Activated CD8-positive, alpha-beta memory T cell treated with anti-CD3 and anti-CD28 coated beads, Interleukin-2, amount 50 U/mL, for 48 hours (primary cell): ENCODE measurements at places on chromosomes 5 and 9.

GRCh38 chr9:15697446-15697851 lies 144.6 kb downstream of the CCDC171 start:
- no peak for DNase-seq

- no peak for DNase-seq
Measured at GRCh38 chr5:180034564-180034963, 37.0 kb downstream of the RNF130 start.

- no peak for DNase-seq
Measured at GRCh38 chr9:9631284-9631683, 981.5 kb downstream of the PTPRD start.

- DNase-seq, result no peak
Measured at GRCh38 chr5:6274846-6275543, 103.4 kb downstream of the MED10 start.

GRCh38 chr5:27216367-27216950 lies 178.1 kb upstream of the CDH9 start:
- no peak for DNase-seq

DNA sequence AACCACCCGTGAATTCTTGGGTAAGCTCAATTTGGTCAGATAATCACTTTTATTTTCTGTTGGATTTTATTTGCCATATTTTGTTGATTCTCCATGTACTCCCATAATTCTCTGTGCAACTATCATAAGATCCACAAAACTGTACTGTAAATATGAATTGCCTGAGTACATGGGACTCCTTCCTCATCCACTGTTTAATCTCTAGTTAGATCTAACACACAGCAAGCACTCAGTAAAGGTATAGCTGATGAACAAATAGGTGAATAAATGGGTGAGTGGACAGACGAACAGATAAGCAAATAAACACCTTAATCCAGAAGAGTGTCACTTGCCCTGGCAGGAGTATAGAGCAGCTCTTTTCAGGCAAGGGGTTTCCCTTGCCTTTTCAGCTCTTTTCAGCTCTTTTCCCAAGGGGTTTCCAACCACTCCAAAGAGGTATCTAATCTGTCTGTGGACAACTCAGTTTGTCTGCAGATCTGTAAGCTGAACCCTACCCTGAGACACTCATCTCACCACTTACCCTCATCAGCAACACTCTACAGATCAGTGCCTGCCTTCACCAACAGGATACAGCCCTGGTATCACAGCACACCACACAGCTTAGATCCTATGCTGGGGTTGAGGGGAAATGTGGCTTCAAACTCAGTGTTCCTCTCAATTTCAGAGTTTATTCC lies 51.2 kb downstream of the SIL1 start:
- no peak for DNase-seq

DNA sequence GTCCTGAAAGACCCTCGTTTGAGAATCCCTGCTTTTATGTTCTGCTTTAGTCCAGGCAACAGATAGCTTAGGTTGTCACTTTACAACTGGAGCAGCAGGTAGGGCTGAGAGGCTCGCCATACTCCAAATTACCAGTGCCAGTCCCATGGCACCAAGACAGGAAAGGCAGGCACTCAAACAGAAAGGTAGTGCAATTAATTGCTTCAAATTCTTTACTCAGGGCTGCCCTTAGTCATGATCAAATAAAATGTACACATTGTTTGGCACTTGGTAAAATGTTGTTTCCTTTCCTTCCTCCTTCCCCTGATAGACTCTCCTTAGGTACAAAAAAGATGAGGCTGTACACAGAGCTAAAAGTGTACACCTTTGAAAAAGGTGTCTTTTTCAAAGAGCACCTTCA lies 115.8 kb upstream of the CCDC152 start:
- no peak for DNase-seq

- no peak for DNase-seq
Measured at GRCh38 chr5:110324876-110325275, 401.6 kb downstream of the TMEM232 start.

GRCh38 chr5:156197042-156197635 lies 129.8 kb upstream of the SGCD start:
- no peak for DNase-seq

- no peak for DNase-seq
Measured at GRCh38 chr5:37424441-37424840, 45.3 kb downstream of the WDR70 start.

DNA sequence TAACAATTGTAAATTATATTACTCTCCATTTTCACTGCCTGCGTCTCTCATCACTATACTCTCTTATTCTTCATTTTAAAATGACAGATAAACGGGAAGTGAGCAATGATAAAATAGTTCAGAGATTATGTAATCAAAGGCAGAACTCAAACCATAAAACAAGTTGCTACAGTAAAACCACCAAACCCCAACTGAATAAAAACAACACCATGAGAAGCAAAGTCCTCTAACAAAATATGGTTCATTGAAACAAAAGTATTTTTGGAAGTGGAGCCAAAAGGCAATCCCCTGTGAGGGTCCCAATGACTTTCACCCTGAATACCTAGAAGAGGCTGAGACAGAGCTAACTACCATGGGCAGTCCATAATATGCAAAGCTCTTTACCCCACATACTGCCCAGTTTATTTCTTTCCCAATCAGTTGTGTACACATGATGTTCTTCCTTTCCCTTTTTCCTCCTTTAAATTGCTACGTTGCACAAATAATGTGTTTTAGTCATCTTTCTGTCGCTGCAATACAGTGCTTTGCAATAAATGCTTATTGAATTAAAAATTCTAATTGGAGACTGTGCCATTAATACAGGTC lies 64.0 kb upstream of the PTGER4 start:
- no peak for DNase-seq

DNA sequence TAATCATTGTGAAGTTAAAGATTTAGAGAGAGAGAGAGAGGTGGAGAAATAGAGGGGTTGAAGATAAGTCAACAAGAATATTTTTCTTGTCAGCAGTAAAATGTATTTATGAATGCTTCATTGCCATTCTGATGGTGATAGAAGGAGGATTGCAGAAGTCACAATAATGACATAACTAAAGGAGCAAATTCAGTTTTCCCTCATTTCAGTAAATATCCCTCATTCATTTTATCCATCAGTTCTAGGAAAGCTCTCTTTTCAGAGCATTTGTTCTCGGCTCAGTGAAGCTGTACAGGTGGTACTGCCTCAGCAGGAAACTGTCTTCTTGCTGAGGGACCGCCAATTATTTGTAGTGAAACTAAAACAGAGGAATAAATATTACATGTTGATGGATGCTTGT lies 681.4 kb downstream of the CETN3 start:
- no peak for DNase-seq

DNA sequence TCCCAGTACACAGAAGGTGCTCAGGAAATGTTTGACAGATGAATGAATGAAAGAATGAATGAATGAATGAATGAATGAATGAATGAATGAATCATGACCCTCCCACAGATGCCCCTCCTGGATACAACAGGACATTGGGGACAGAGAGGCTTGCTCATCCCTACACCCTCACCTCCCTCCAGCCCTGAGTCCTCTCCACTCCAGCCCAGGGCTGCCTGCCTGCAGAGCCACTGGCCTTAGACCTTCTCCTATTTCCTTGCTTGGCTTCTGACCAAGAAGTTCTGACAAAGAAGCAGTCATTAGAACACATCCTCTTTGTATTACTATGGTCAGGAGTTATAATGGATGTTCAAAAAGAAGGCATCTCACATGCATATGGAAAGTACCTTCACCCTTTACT lies 240.7 kb upstream of the DAPK1 start:
- no peak for DNase-seq

DNA sequence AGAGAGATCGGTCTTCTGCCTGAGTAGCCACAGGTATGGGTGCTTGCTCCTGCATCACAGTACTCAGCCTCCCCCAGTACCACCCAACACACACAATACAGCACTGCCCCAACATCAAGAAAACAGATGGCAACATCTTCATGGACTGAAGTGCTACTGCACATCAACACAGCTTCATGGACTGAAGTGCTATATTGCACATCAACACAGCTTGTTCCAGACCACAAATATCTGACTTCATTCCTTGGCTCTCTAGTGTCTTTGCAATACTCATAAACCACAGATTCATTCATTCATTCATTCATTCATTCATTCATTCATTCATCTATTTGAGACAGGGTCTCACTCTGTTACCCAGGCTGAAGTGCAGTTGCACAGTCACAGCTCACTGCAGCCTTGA lies 31.1 kb upstream of the PCA3 start:
- DNase-seq, result no peak

DNA sequence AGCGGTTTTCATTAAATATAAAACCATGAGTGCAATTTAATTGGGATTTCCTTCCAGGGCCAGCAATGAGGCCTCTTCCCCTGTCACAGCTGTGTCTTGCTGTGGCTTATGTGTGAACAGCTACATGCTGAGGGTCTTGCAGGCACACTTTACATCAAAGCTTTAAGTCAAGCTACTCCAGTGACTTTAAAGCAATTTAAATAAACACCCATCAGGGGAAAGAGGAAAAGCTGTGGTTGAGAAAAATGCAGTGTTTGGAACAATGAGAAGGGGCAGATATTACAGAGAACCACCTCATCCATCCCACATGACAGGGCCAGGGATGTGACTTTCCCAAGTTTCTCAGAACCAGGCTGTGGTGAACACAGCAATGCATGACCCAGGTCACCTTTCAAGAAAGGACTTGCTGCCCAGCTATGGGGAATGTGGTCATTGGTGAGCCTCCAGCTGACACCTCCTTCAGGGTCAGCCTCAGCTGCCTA lies 115.9 kb upstream of the LPAR1 start:
- no peak for DNase-seq

DNA sequence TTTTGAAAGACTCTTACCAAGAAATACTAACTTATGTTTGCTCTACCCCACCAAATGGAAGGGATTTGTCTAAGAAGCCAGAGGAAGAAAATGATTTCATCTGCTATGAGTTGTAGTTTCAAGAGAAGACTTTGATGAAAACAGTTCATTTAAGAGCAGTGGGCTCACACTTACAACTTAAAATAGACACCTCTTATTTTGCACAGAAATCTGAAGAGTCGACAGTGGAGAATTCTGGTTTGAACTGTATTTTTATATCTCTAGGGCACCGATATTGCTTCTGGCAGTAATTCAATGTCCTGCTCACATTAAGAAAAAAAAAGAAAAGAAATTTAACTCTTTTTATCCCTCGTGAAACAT lies 1.9 kb upstream of the DAB2 start:
- DNase-seq, result no peak

DNA sequence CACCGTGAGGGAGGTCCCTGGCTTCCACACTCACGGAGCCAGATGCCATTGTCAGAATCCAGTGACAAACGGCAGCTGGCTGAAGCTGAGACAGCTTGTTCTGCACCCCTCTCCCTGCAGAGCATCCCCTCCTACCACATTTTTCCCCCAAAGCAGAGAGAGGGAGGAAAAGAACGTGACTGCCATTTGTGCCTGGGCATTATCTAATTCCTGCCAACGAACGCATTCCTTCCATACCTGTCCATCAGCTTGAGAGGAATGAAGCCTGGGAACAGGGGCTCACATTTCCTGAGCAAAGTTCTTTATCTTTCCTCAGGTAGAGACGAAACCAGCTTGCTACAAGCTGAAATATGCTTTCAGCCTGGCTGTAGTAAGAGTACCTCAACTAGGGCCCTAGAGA lies 175.4 kb downstream of the SLIT3 start:
- DNase-seq, result no peak

DNA sequence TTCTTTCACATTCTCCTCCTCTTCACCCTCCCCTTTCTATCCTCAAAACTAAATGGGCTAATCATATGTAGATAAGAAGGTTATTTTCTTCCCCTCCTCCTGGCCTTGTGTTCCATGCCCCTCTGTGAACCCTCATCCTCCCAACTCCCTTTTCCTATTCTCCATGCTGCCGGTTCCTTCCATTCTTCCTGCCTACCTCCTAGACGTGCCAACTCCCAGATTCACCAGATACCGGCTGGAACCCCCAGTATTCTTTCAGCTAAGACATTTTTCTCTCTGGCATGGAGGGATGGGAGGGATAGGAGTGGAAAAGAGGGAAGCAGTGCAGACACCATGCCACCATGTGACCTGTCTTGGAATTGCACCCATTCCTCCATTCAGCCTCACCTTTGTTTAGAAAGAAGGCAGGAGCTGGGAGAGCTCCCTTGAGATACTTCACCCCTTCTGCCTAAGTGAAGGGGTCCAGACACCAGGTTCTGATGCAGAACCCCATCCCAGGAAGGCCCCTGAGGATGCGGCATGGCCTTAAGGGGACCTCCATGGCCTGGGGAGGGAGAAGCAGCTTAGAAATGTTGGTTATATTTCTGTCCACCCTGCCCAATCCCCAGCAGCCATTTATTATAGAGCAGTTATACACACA lies 4.8 kb downstream of the DNAJB5 start:
- DNase-seq, result peak; percentile 29

DNA sequence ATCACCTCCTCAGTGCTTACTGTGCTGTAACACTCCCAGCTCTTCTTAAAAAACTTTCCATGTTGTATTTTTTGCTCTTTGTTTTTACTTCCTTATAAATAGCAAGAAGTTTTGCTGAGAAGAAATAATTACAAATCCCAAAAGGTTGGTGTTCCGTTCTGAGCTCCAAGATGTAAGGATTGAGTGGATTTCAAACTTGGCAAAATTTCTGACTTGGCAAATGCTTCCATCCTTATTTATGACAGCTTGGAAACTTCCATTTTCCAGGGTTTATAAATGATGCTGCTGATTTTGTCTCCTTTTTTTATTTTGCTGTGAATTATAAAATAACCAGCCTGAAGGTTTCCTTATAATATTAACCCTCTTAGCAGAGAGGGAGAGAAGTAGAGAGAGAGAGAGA lies 151.9 kb downstream of the NTRK2 start:
- DNase-seq, result no peak

DNA sequence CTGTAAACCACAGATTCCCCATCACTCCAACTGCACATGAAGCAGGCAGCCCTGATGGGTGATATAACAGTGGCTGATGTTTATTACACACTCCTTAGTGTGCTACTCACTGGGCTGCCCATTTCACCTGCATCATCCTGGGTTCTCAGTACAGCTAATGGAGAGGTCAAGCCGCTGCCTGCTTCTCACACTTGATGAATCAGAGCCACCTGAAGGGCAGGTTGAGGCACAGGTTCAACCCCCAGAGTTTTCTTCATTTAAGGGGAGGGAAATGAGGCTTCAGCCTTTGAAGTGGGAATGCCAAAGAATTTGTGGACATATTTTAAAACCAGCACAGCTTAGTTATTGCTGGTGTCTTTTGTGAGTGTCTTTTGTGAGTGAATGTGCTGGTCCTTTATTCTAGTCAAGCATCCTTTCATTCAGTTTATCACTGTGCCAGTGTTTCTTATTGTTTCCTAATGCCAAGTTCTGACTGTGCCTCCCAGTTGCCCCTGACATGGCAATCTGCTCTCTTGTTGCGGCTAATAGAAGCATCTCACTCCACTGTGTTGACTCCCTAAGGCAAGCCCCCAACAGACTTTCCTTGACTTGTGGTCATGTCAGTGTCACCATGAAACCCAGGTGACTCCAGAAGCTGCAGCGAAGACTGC lies 109.2 kb downstream of the FBXL7 start:
- DNase-seq, result no peak

GRCh38 chr9:128276574-128277270 lies 646 bp downstream of the SWI5 start:
- no peak for DNase-seq

DNA sequence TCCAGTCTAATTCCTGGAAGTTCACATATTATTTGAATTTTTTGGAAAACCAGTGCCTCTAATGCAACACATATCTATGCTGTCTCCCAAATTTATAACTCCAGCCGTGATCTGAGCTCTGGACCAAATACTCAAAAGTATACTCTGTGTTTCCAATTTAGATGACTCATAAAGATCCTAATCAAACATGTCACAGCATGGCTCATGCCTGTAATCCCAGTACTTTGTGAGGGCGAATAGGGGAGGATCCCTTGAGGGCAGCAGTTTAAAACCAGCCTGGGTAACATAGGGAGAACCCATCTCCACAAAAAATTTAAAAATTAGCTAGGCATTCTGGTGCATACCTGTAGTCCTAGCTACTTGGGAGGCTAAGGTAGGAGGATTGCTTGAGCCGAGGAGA lies 388.0 kb downstream of the CDH12 start:
- no peak for DNase-seq
